Amniotic stem cell (primary cell): ENCODE measurements at places on chromosomes 5 and 9.

DNA sequence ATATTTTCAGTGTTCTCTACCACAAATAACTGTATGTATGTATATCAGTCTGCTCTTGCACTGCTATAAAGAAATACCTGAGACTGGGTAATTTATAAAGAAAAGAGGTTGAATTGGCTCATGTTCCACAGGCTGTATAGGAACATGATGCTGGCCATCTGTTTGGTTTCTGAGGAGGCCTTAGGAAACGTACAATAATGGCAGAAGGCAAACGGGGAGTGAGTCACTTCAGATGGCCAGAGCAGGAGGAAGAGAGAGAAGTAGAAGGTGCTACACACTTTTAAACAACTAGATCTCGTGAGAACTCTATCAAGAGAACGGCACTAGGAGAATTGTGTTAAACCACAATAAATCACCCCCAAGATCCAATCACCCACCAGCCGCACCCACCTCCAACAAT lies 121.7 kb downstream of the ADAMTS6 start:
- no peak for DNase-seq

- DNase-seq: no peak
Observed at GRCh38 chr5:179596421-179596820, 27.1 kb downstream of the HNRNPH1 start.

- no peak for DNase-seq
Observed at GRCh38 chr5:150443242-150444075, 6.1 kb downstream of the RPS14 start.

DNA sequence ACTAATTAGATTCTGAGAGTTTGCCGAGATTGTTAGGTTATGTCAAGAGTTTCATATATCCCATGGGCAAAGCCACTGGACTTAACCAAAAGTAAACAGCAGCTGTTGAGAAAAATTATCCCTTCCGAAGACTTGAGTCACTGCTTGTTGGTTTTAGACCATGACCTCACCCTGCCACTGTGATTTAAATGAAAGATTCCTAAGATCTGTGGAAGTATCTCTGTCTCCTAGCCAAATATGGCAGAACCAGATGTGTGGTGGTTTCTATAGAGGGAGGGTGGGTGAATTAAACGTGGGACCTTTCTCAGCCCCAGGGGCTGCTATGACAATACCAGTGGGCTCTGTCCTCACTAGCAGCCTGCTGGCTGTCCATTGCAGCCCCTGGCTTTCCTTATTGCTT lies 19.3 kb downstream of the DMRT3 start:
- no peak for DNase-seq

- DNase-seq: no peak
Observed at GRCh38 chr5:167317884-167318283, 973.6 kb upstream of the WWC1 start.

DNA sequence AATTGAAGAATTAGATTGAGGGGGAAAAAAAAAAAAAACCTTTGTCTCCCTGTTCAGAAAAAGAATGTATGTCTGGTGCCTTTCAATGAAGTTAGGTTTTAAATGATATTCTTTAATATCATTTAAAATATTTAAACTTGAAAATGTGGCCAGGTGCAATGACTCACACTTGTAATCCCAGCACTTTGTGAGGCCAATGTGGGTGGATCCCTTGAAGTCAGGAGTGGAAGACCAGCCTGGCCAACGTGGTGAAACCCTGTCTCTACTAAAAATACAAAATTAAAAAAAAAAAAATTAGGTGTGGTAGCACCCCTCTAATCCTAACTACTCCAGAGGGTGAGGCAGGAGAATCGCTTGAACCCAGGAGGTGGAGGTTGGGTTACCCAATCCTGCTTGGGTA lies 111.1 kb upstream of the RASA1 start:
- DNase-seq: no peak

DNA sequence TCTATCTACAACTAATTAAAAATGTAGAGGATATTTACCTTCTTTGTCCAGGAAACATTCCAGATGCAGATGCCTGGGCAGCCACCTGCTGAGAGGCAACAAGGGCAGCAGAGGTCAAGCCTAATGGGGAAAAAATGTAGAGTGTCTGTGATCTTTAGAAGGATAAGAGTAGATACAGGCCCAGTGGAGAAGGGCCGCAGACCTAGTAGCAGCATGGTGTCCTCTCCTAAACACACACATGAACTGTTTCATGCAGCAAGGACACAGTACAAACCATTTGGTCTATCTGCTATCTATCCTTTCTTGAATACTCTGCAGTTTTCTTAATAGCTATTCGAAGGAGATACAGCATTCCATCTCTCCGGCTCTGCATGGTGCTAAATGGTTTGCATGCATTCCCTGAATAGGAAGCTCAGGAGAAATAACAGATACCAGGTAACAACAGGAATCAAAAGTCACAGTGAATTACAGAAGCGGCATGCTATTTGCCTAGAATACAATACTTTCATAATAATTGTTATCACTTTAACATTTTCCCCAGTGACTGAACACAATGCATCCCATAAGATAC lies 107.3 kb downstream of the ZNF608 start:
- no peak for DNase-seq
